ENCODE measurements at places on chromosomes 1 and 21.

- peaks cover 72% of the 10 kb centered on the region for H3K36me3 ChIP-seq
- H3K27me3 ChIP-seq: no peaks in the 10 kb centered on the region
These were observed 31.2 kb downstream of the IFNAR1 start for GRCh38 chr21:33355996-33356395.

- no peaks in the 10 kb centered on the region for H3K27me3 ChIP-seq
- peaks cover 52% of the 10 kb centered on the region for H3K4me1 ChIP-seq
- H3K36me3 ChIP-seq: no peaks in the 10 kb centered on the region
These were observed 7.4 kb downstream of the SOX13 start for GRCh38 chr1:204080163-204080903.

GRCh38 chr21:16181018-16181417 is 451.2 kb downstream of the USP25 start:
- no peaks in the 10 kb centered on the region for H3K36me3 ChIP-seq
- H3K27ac ChIP-seq: no peak overlapping the region
- no peaks in the 10 kb centered on the region for H3K4me1 ChIP-seq
- no peak for DNase-seq
- H3K27me3 ChIP-seq: no peaks in the 10 kb centered on the region

DNA sequence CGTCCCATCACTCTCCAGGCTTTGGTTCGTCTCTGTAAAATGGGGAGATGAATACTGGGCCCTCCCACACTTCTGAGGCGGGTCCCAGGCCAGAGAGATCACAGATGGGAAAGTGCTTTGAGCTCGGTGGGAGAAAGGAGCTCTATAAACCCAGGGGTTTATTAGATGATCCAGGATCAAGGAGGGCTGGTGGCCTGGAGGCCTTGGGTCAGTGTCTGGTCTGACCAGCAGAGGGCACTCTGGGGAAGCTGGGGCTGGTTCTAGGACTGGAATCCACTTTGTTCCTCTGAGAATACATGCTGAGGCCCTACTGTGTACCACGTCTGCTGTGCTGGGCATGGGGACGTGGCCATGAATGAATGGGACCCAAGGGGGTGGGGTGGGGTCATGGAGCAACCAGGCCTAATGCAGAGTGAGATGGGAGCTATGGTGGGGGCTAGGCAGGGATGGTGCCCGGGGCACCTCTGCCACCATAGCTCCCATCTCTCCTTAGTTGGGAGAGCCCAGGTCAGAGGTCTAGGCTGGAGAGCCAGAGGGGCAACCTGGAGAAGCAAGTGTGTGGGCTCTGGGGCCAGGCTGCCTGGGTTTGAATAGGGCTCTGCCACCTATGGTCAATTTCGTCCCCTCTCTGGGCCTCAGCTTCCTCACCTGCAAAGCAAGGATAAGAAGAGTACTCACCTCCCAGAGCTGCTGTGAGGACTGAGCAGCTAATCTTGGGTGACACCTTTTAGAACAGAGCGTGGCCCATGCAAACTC is 9.0 kb upstream of the FAM131C start:
- DNase-seq: no peak
- no peaks in the 10 kb centered on the region for H3K36me3 ChIP-seq
- no peaks in the 10 kb centered on the region for H3K27me3 ChIP-seq
- no peak overlapping the region for H3K4me3 ChIP-seq
- H3K4me1 ChIP-seq: peaks cover 50% of the 10 kb centered on the region
- H3K27ac ChIP-seq: peak overlapping the region; percentile 24

GRCh38 chr1:171550050-171550449 is 64.7 kb downstream of the PRRC2C start:
- no peak for DNase-seq
- H3K36me3 ChIP-seq: peaks cover 9% of the 10 kb centered on the region
- no peaks in the 10 kb centered on the region for H3K4me1 ChIP-seq
- H3K27ac ChIP-seq: no peak overlapping the region

- no peaks in the 10 kb centered on the region for H3K36me3 ChIP-seq
- no peak for DNase-seq
- no peak overlapping the region for H3K4me3 ChIP-seq
- peaks cover 14% of the 10 kb centered on the region for H3K4me1 ChIP-seq
- H3K27me3 ChIP-seq: no peaks in the 10 kb centered on the region
- H3K27ac ChIP-seq: peak overlapping the region; percentile 82
These were observed 9.5 kb upstream of the IRF6 start for GRCh38 chr1:209815490-209815889.

GRCh38 chr1:242011894-242012660 is 13.2 kb upstream of the MAP1LC3C start:
- DNase-seq: no peak
- no peaks in the 10 kb centered on the region for H3K36me3 ChIP-seq
- H3K4me3 ChIP-seq: no peak overlapping the region
- no peaks in the 10 kb centered on the region for H3K4me1 ChIP-seq

DNA sequence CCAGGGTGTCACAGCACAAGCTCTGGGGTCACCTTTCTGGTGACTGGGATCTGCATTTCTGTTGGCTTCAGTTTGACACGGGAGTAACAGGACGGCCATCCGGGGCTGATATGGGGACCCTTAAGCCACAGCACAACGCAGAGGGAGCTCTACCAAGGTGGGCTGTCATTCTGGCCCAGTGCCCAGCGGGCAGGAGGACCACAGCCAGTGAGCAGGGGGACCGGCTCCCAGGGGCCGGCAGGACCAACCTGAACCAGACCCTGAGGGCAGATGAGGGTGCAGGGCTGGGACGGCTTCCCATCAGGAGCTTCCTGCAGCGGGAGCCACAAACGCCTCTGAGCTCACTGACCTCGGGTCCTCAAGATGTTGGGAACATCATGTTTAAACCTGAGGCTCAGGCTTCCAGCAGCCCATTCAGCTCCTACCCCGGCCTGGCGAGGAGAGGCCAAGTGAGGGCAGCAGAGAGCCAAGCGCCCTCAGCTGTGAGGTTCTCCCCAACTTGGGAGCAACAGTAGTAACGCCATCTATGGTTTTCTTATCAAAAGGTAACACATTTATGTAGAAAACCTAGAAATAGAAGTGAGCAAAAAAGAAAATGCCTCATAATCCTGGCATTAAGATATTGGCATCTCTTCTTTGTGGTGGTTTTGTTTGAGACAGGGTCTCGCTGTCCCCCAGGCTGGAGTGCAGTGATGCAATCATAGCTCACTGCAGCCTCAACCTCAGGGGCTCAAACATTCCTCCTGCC is 26.8 kb downstream of the TMEM201 start:
- no peaks in the 10 kb centered on the region for H3K27me3 ChIP-seq
- H3K36me3 ChIP-seq: peaks cover 36% of the 10 kb centered on the region
- H3K4me3 ChIP-seq: no peak overlapping the region
- no peaks in the 10 kb centered on the region for H3K4me1 ChIP-seq
- H3K27ac ChIP-seq: no peak overlapping the region
- no peak for DNase-seq

DNA sequence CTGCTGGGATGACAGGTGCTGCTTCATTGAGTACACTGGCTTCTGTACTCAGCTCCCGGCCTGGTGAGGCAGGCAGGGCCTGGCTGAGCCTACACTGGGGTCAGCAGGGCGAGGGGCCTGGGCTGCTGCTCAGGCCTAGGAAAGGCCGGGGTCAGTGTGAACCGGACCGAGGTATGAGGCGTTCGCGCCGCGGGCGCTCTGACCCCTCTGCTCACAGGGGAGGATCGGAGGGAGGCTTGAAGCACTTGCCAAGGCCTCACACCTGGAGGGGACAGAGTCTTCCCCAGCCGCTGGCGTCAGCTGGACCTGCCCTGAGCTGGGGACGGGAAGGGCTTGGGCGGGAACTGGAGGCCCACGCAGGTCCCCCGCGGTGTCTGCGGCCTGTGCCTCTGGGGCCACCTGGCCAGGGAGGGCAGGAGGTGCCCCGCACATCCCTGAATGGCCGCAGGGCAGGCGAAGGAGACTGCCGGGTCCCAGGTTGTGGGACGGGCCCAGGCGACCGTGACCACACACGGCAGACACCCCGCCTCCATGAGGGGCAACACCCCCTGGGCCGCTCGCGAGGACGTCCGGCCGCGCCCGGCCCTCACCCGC is 466 bp downstream of the PEX10 start:
- peak overlapping the region; percentile 96 for H3K4me3 ChIP-seq
- H3K36me3 ChIP-seq: no peaks in the 10 kb centered on the region
- H3K4me1 ChIP-seq: peaks cover 33% of the 10 kb centered on the region
- H3K27ac ChIP-seq: peak overlapping the region; percentile 92

DNA sequence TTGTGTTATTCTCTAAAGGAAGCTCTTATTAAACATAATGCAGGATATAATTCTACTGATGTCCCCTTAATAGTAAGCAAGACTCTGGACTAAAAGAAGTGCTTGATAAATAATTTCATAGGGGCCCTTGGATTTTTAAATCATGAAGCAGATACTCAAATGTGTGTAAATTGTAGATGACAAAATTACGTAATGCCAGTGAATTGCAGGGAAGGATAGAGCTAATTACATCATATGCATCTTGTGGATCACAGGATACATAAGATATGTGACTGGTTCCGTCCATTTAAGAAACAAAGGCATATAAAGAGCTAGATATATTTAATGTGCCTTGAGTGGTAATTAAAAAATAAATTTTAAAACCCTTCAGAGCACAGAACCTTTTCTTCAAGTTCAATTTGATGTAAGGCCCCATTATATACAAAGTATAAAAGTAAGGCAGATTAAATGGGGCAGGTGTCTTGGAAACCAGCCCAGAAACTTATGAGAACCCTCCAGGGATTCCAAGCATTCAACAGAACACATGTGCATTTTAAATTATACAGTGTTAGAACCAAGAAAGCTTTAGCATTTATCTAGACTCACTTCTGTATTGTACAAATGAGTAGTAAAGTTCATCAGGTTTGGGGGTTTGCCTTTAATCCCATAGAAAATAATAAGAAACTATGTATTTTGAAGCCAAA is 190.4 kb downstream of the NCAM2 start:
- no peak overlapping the region for H3K27ac ChIP-seq
- no peak overlapping the region for H3K4me3 ChIP-seq
- no peaks in the 10 kb centered on the region for H3K4me1 ChIP-seq
- no peaks in the 10 kb centered on the region for H3K27me3 ChIP-seq

DNA sequence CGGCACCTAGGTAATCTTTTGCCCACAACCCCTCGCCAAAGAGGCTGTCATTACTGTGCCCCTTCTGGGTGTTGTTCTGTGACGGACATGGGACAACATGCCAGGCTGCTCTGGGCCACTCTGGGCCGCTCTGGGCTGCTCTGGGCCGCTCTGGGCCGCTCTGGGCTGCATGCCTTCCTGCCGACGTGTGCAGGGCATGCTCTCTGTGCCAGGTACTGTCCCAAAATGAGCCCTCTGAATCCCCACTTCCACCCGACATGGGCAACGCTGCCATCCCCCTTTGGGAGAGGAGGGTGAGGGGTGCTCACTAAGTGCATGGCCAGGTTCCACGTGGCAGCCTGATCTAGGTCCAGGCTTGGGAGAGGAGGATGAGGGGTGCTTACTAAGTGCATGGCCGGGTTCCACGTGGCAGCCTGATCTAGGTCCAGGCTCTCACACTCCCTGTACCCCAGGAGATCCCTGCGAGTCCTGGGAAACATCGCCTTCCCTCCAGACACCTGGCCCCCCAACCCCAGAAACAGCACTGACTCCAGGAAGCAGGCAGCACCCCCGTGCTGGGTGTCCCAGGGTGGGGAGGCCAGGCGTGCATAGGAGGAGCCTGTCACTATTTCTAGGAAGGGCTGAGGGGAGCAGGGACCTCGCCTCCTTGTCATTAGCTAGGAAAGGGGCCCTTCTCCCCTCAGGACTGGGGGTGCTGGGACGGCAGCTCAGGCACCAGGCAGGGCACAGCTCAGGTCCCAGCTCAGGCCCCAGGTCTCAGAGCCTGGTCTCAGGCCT is 16.5 kb downstream of the TTC34 start:
- H3K4me1 ChIP-seq: no peaks in the 10 kb centered on the region
- H3K36me3 ChIP-seq: no peaks in the 10 kb centered on the region
- no peak overlapping the region for H3K27ac ChIP-seq

- H3K4me3 ChIP-seq: no peak overlapping the region
- DNase-seq: no peak
- H3K36me3 ChIP-seq: no peaks in the 10 kb centered on the region
- H3K4me1 ChIP-seq: peaks cover 5% of the 10 kb centered on the region
- H3K27me3 ChIP-seq: no peaks in the 10 kb centered on the region
- peak overlapping the region; percentile 65 for H3K27ac ChIP-seq
These were observed 15.1 kb downstream of the PTPN22 start for GRCh38 chr1:113856401-113856790.

- H3K27ac ChIP-seq: no peak overlapping the region
- H3K36me3 ChIP-seq: no peaks in the 10 kb centered on the region
- H3K4me1 ChIP-seq: peaks cover 8% of the 10 kb centered on the region
- H3K4me3 ChIP-seq: no peak overlapping the region
These were observed 12.7 kb upstream of the ERVH48-1 start for GRCh38 chr21:42937960-42938605.

DNA sequence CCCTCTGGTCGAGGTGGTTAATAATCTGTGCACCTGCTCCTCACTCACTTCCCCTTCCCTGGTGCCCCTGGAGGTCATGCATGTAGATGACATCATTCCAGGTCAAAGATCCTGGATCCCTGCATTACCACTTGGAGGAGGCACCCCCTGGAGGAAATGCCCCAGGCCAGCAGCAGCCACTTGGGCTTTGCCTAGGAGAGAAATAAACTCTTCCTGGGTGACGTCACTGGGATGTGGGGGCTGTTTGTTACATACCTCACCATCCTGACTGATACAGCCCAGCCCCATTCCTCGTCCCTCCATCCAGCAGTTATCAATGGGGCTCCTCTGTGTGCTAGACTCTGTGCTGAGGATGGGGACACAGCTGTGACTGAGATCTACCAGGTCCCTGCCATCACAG is 433.6 kb downstream of the PTPRU start:
- no peak overlapping the region for H3K4me3 ChIP-seq
- H3K36me3 ChIP-seq: no peaks in the 10 kb centered on the region
- no peaks in the 10 kb centered on the region for H3K4me1 ChIP-seq

DNA sequence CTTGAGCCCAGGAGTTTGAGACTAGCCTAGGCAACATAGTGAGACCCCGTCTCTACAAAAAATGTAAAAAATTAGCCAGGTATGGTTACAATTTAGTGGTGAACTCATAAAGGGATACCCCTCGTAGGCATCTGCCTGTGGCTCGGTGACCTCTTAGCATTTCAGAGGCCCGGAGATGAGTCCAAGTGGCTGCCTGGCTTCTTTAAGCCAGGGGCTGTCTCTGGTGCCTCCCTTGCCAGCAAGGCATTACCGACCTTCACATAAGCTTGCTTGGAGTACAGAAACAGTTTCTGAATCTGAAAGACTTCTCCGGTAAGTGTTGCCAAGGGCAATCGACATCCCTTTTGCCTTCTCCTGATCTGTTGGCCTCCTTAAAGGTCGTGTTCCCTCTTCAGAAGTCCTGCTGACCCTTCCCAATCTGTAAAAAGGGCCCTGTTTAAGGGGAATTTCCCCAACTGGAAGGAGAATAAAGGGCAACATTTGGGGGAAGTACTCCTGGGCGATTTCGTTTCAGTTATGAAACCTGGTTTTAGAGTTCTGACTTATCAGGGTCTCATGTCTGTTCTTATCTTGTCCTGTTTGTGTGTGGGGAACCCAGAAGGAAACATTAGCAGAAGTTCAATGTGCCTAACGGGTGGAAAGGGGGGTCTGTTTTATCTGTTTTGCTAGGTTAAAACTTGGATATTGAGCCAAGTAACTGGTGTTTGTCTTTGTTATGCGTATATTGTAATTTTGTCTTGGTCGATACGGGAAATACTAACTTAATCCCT is 32.9 kb downstream of the KIFAP3 start:
- H3K27ac ChIP-seq: no peak overlapping the region
- H3K4me3 ChIP-seq: no peak overlapping the region
- no peaks in the 10 kb centered on the region for H3K4me1 ChIP-seq
- H3K36me3 ChIP-seq: no peaks in the 10 kb centered on the region
